Esophagus mucosa (tissue), 1 donor: ENCODE measurements at places on chromosomes 5 and 9. TPM values are rescaled to one million over a fixed set of nuclear protein-coding genes. Genes with fewer than 3 reads are reported as not detected.

GRCh38 chr5:124444147-124444775 is 302.2 kb downstream of the ZNF608 start:
- ATAC-seq, result no peak

The PCDHB4 gene
- 0.52 TPM for total RNA-seq

DNA sequence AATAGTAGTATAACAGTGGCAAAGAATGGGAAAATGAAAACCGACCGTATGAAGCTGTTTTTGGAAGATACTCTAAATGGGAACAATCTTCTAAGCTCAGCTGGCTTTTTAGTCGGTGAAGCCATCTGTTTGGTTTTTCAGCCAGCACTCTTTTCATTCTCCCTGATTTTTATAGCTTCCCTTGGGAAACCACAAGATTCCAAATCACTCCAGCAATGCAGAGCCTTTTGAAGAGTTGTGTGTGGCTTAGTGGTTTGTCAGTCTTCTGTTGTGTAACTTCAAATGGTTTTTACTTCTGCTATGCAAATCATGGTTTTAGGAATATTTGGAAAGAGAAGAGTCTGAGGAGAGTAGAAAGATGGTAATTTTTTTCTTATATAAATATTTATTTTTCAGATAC is 180.7 kb downstream of the KDM4C start:
- no peak for ATAC-seq

DNA sequence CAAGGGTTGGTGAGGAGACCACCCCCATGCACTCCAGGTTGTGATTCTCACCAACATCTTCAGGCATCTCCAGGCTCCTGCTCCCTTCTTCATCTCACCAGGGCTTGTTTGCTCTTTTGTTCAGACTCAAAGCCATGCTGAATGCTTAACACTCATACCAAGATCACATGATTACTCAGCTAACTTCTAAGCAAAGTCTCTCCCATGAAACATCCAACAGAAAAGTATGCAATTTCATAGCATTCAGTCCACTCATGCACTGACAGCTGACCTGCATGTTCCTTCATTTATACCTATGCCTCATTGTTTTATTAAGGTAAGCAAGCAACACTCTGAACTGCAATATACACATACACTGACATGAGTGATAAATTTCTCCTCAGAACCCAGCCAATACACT is 69.0 kb downstream of the SHC3 start:
- no peak for ATAC-seq

DNA sequence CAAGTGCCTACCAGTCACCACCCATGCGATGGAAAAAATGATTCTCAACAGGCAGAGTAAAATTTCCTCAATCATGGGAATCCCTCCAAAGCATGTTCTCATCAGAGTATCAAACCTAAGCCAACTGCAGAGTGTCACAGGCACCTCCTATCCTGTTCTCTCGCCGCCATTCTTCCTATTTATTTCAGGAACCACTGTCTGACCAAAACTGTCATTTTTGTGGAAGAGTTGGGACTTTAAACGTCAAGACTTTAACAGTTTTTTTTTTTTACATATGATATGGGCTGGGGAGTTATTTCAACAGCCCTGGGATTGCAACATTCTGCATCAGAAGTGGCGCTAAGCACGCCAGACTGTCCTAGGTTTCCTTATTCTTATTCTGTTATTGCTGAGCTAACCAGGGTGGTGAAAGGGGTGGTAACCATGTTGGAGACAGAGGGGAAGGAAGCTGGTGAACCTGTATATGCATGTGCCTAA is 29.5 kb downstream of the PFDN1 start:
- peak; percentile 38 for ATAC-seq

The CD274 gene
- 1.5 TPM for total RNA-seq

DNA sequence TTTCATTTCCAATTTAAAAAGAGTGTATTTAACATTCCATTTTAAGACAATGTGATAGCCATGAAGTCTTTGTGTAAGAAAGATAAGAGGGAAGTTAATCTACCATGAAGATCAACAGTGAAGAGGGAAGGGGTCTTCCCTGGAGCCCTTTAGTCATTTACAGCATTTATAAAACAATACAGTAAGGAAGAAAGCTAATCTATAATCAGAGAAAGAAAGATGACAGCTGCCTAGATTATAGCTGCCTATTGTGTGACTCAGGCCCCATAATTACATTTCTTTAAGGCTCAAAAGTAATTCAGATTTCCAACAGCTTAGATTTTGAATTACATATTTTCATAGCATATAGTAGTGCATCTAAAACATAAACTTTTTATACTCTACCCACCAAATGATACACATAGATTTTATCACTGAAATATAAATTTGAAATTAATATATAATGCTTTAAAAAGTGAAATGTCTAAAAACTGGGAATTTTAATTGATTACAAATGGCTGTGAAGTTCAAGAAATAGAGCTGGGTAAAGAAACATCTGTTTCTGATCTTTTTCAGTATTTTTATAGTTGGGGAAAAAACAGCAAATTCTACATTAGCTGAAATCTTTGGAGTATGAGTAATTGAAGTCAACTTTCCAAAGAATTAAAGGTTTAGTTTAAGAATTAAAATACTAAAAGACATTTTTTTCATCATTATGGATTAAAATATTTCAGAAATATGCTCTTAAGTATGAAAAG is 89.6 kb downstream of the RIC1 start:
- ATAC-seq, result no peak
